ENCODE measurements at places on chromosomes 1 and 21.

- no peak for DNase-seq
These were observed 138.4 kb downstream of the PAPPA2 start for GRCh38 chr1:176601348-176601747.

DNA sequence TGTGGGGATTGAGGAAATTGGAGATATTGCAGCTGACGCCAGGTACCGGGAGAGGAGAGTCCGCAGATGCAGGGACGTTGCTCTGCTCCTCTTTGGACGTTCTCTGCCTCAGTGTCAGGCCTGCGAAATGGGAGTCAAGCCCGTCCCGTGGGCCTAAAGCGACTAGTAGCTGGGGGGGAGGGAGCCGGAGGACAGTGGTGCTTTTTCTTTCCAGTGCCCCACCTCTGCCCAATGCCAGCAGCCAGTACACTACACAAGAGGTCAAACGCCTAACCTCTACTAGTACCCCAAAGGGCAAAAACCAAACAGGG, 413.6 kb upstream of the ESRRG start:
- no peak for DNase-seq

DNA sequence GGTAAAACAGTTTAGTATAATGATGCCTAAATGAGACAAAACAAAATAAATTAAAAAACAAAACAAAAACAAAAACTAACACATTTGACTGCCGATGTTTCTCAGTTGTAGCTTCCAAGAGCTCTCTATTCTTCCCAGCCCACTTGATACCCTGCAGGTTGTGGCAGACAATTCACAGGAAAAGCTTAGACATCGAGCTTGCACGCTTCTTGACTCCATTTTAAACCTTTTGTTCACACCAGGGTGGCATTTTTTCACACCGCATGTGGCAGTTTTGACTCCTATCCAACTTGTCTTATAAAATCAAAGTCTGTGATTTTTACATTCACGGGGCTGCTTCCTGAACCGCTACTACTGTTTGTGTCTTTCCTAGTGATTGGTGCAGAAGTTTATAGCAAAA, 575.9 kb downstream of the USP25 start:
- no peak for DNase-seq

DNA sequence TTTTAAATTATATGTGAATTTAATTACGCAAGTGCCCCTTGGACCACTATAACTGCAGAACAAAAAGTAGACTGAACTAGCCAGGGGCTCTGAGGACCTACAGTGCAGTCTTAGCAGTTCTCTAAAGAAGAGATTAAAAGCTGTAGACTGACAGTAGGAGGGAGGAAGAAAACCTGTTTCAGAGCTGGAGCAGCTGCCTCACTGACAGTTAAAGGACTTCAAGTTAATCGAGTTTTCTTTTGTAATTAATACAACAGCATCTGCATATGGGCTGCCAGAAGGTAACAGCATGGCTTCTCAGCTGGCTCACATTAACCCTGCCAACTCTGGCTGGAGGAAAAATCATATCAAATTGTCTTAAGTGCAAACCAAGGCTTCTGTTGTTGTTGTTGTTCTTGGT, 19.9 kb downstream of the DSTYK start:
- DNase-seq, result no peak

All from activated naive CD4-positive, alpha-beta T cell (primary cell).